ENCODE measurements at places on chromosomes 3 and 15. TPM values are rescaled to one million over a fixed set of nuclear protein-coding genes. Genes with fewer than 3 reads are reported as not detected.

Gene CPNE9
- total RNA-seq, result not detected

Gene KLHL6
- total RNA-seq, result 47.1 TPM

DNA sequence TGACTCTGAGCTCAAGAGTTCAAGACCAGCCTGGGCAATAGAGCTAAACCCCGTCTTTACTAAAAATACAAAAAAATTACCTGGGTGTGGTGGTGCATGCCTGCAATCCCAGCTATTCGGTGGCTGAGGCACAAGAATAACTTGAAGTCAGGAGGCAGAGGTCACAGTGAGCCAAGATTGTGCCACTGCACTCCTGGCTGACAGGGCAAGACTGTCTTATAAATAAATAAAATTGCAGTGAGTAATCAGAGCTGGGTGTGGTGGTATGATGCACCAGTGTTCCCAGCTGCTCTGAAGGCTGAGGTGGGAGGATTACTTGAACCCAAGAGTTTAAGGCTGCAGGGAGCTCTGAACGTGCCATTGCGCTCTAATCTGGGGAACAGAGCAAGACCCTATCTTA lies 55.9 kb upstream of the GCNT3 start:
- H3K27ac ChIP-seq, result no peak overlapping the region
- no peaks in the 10 kb centered on the region for H3K4me1 ChIP-seq
- DNase-seq, result no peak

DNA sequence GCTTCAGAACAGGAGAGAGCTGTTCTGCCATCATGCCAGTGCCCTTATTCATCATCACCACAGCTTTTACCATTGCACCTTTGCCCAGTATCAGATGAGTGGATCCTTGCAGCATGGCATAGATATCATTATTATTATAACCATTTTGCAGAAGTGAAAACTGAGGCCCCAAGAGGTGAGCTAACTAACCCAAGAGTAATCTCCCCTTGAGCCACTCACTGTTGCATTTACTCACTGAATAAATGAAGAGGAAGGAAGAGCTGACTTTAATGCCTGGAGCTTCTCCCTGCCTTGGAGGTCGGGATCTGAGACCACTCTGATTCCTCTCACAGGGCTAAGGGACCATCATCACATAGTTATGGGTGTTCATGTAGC lies 32.0 kb downstream of the HRH1 start:
- no peak overlapping the region for H3K27ac ChIP-seq
- no peaks in the 10 kb centered on the region for H3K4me1 ChIP-seq
- H3K27me3 ChIP-seq, result peaks cover 22% of the 10 kb centered on the region
- no peaks in the 10 kb centered on the region for H3K36me3 ChIP-seq
- H3K4me3 ChIP-seq, result no peak overlapping the region

DNA sequence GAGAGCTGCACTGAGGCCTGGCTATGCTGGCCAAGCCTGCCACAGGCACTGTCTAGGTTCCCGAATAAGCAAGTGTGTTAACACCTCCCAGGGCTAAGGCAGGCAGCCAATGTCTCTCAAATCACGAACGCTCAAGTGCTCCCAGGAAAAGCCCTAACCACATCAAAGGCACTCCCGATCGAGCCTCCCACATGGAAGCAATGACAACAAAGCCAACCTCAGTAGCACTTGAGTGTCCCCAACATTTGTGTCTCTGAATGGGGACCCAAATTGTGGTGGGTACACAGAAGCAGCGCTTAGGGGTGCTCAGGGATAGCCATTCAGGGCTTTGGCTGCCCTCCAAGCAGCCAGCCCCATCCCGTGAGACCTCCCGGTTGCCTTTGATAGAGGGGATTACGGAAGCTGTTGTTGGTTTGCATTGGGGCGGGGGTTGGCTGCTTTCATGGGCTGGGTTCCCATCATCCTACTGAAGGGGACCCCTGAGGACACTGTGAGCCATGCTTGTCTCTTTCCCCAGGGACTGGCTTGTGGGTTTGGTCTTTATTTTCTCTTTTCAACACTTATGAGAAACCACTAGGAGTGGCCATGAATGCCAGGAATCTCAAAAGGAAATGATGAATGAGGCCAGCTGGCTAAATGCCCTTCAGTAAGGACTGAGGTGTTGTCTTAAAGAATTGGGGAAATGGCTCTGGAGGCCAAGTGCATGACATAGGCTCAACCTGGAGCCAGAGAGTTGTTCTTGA lies 234.1 kb upstream of the FEZF2 start:
- no peaks in the 10 kb centered on the region for H3K27me3 ChIP-seq
- no peaks in the 10 kb centered on the region for H3K4me1 ChIP-seq
- H3K36me3 ChIP-seq, result no peaks in the 10 kb centered on the region
- no peak for DNase-seq
- H3K27ac ChIP-seq, result no peak overlapping the region

GRCh38 chr3:112446343-112446742 lies 52.9 kb downstream of the BTLA start:
- no peaks in the 10 kb centered on the region for H3K27me3 ChIP-seq
- peaks cover 2% of the 10 kb centered on the region for H3K36me3 ChIP-seq
- no peak overlapping the region for H3K4me3 ChIP-seq
- peaks cover 3% of the 10 kb centered on the region for H3K4me1 ChIP-seq
- no peak overlapping the region for H3K27ac ChIP-seq
- DNase-seq, result no peak

GRCh38 chr3:164533275-164533674 lies 545.0 kb downstream of the SI start:
- no peaks in the 10 kb centered on the region for H3K27me3 ChIP-seq
- H3K4me3 ChIP-seq, result no peak overlapping the region
- no peak overlapping the region for H3K27ac ChIP-seq
- H3K36me3 ChIP-seq, result no peaks in the 10 kb centered on the region
- no peak for DNase-seq
- H3K4me1 ChIP-seq, result no peaks in the 10 kb centered on the region

DNA sequence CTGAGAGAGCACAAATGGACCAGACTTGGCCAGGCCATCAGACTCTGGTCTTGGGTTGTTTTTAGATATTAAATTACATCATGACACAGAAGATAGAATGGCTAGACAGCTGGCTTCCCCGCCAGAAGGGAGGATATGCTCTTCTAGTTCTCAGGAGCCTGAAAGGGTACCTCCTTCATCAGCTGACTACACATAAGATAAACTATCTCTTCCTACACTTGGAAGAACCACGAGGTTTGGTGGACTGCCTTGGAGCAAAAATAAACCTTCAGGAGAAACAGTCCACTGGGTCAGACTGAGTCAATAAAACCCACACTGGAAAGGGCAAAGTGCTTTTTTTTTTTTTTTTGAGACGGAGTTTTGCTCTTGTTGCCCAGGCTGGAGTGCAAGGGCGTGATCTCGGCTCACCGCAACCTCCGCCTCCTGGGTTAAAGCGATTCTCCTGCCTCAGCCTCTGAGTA lies 26.3 kb upstream of the DYNC1LI1 start:
- peaks cover 19% of the 10 kb centered on the region for H3K27me3 ChIP-seq
- DNase-seq, result no peak
- no peak overlapping the region for H3K27ac ChIP-seq
- no peak overlapping the region for H3K4me3 ChIP-seq
- no peaks in the 10 kb centered on the region for H3K4me1 ChIP-seq

GRCh38 chr15:58731756-58732535 lies 17.6 kb downstream of the ADAM10 start:
- no peak for DNase-seq
- no peak overlapping the region for H3K27ac ChIP-seq
- peaks cover 27% of the 10 kb centered on the region for H3K4me1 ChIP-seq
- no peaks in the 10 kb centered on the region for H3K27me3 ChIP-seq
- peaks cover 27% of the 10 kb centered on the region for H3K36me3 ChIP-seq

Measured in activated CD4-positive, alpha-beta memory T cell treated with anti-CD3 and anti-CD28 coated beads, Interleukin-2, amount 10 ng/mL, durations not matched to agents 7 days and 5 days (primary cell).